NCI-H2107 (cell line): ENCODE measurements at places on chromosomes 12 and 14.

DNA sequence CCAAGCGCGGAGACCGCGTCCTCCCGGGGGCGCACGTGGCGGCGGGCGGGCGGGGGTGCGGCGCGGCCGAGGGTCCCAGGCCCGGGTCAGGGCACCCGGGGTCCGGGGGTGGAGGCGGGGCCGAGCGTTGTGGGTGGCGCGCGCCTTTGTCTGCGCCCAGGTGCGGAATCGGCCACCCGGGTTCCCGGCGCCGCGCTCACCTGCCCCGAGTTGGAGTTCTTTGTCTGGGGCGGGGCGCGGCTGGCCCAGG lies 50.1 kb downstream of the LRCOL1 start:
- DNase-seq = peak; percentile 14

- no peak for DNase-seq
Observed at GRCh38 chr12:52402873-52403540, 3.1 kb downstream of the KRT82 start.

- DNase-seq = no peak
Observed at GRCh38 chr12:1804545-1805332, 15.6 kb upstream of the LRTM2 start.

DNA sequence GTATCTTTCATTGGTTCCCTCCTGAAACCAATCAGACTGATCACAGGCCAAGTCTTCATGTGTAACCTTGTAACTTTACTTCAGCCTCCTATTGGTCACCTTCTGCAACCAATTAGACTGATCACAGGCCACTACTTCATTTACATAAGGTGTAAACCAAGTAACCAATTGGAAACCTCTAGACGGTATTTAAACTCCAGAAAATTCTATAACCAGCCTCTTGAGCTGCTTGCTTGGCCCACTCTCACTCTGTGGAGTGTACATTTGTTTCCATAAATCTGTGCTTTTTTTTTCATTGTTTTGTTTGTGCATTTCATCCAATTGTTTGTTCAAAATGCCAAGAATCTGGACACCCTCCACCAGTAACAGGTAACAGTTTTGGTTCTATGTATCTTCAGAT lies 47.5 kb downstream of the EIF2S3B start:
- DNase-seq = no peak

- no peak for DNase-seq
Observed at GRCh38 chr12:78865516-78865915, 942 bp downstream of the SYT1 start.

GRCh38 chr12:85617307-85618091 lies 218.7 kb downstream of the RASSF9 start:
- no peak for DNase-seq
